Activated naive CD4-positive, alpha-beta T cell treated with anti-CD3 and anti-CD28 coated beads, Interleukin-2, amount 50 U/mL, for 72 hours (primary cell): ENCODE measurements at places on chromosomes 1 and 21. TPM values are rescaled to one million over a fixed set of nuclear protein-coding genes. Genes with fewer than 3 reads are reported as not detected.

Gene ASPM
- total RNA-seq: 49.3 TPM

Gene DNAJC28
- 0.91 TPM for total RNA-seq

Gene XCL1
- not detected for total RNA-seq

Gene ADORA1
- total RNA-seq: not detected

Gene PYHIN1
- 5.7 TPM for total RNA-seq

- no peak for DNase-seq
Measured at GRCh38 chr1:76046149-76046548, 28.4 kb upstream of the ST6GALNAC3 start.

DNA sequence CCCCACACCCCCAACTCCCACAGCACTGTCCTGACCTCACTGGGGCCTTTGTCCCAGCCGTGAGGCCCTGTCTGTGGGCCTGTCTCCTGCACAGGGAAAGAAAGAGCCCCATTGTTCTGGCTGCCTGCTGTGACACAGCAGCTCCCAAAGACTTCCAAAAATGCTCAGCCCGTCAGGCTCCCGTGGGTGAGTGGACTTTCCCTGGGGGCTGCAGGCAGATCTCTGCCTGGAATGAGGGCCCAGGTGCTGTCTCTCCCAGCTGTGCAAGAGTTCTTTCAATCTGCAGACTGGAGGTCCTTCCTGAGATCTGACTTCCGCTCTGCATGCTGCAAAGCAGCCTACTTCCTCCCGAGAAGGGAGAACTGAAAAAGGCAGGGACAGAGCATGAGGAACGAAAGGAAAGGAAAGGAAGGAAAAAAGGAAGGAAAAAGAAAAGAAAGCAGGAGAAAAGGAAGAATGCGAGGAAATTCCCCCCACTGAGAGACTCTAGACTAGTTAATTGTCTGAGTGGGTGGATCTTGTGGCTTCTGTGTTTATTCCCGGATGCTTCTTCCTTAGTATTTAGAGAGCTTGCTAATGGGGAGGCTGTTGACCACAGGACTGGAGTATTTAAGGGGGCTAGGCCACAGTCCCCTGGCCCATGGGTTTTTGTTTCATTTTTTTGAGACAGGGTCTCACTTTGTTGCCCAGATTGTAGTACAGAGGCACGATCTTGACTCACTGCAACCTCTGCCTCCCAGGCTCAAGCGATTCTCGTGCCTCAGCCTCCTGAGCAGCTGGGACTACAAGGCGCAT, 15.0 kb downstream of the NES start:
- no peak for DNase-seq

- no peak for DNase-seq
Measured at GRCh38 chr21:22961258-22961657, 1963.0 kb downstream of the NCAM2 start.

- no peak for DNase-seq
Measured at GRCh38 chr1:24949331-24949881, 19.3 kb upstream of the RUNX3 start.

- no peak for DNase-seq
Measured at GRCh38 chr1:45864167-45865106, 61.0 kb downstream of the MAST2 start.
